ENCODE measurements at places on chromosomes 7 and 10.

DNA sequence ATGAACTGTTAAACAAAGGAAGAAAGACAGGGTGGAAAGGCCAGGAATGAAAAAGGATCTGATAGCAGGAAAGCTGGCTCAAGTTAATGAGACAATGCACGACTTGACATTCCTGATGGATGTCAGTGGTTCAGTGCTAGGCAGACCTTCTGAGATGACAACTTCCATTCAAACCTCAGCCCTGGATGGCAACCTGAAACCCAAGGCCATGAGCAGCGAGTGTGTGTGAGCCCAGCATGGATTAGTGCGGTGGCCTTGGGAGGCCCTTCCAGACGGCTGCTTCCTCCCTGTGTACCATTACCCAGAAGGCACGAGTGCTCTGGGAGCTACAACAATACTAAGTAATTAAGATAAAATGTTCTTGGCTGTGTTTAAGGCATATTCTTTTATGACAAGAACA lies 18.8 kb downstream of the TRIL start:
- DNase-seq, result no peak

DNA sequence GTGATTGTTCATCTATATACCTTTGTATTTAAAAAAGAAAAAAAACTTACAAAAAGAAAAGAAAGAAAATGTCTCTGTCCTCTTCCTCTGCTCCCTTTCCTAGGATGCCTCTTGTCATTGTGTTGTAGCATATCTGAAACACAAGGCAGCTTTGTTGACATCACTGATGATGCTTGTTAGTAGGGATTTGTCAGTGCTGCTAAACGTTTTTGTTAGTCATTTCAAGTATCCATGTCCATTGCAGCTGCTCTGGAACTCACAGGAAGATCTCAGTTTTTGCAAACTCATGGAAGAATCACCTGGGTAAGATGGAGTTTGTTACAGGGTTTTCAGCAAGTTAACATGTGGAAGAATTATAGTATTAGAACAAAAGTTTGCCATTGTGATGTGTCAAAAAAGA lies 123.6 kb downstream of the CCSER2 start:
- DNase-seq, result no peak

DNA sequence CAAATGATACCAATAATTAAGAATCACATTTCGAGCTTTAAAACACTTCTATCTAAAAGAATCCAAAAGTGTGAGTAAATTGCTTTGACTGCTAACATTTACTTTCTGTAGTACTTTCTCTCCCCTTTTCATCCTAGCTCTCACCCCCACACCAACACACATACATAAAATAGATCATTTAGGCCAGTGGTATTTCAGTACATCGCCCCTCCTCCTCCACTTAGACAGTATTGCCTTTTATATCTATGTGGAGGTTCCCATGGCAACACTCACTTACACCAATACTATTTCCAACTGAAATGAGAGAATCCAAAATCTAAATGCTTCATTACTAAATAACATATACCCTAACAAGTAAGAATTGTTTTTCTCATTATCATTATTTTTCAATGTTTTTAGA lies 58.9 kb downstream of the HIBADH start:
- no peak for DNase-seq

GRCh38 chr10:124999433-125000365 lies 57.8 kb downstream of the ZRANB1 start:
- peak; percentile 96 for DNase-seq
